Vagina (tissue), 2 donors: ENCODE measurements at places on chromosomes 12 and 14. TPM values are rescaled to one million over a fixed set of nuclear protein-coding genes. Genes with fewer than 3 reads are reported as not detected.

The WNT5B gene
- 7.6 TPM for total RNA-seq

- no peak for DNase-seq
These were observed 11.2 kb downstream of the ETV6 start for GRCh38 chr12:11660624-11661023.

DNA sequence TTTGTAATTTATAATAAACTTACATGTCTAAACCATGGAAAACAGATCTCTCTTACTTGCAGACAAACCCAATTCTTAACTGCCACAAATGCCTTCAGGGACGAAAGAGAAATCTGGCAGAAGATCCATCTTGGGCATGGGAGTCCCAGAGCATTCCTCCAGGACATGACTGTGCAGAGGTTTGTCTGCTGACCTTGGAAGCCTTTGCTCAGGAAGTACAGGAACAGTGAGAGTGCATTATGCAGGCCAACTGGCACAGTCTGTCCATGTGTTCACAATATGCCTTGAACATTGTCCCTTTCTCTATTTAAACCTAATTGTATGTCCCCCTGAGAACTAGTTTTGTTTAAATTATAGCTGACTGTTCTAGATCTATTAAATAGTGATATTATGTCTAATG is 467.1 kb downstream of the ATP23 start:
- DNase-seq, result no peak

DNA sequence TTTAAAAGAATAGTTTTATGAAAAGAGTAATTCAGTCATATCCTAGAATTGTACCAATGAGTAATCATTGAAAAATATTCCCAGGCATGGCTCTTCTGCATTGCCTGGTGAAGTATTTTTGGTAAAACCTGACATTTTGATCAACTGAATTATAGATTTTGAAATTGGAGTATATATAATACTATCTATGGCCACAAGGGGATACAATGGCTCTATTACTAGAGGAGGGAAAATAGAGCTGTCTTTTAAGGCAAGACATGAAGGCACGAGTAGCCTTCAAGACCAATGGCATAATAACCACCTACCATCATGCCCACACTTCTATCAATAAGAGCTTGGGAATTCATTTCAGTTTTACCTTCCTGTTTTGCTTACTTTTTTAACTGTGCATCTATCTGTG is 1241.4 kb upstream of the TMEM132C start:
- DNase-seq, result no peak
